Suppressor macrophage (primary cell): ENCODE measurements at places on chromosomes 2 and 18.

DNA sequence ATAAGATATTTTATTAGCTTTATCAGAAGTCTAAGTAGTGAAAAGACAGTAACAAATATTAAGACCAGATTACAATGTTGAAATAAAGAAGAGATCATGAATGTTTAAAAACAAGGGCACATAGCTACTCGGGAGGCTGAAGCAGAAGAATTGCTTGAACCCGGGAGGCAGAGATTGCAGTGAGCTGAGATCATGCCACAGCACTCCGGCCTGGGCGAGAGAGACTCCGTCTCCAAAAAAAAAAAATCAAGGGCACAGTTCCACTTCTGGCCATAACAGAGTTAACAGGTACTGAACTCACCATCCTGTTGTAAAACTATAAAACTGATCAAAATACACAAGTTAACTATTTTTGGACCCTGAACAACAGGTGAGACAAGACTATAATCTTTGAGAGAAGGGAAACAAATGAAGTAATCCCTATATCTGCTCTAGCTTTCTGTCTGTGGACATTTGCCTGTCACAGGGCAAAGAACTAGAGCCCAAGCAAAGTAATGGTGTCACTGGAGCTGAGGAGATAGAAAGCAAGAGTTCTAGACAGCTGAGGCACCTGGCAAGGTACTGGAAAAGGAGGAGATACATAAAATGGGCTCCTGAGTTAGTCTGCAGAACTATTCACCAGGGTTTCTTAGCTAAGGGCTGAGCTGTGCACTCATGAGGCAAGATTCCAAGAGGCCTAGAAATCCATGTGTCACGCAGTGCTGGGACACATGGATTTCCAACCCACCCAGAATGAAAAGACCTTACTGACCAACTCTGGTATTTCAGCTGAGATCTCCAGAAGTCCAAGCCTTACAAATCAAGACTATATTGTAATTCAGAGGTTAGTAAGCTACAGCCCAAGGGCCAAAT, 15.2 kb downstream of the MMADHC start:
- no peak for DNase-seq

DNA sequence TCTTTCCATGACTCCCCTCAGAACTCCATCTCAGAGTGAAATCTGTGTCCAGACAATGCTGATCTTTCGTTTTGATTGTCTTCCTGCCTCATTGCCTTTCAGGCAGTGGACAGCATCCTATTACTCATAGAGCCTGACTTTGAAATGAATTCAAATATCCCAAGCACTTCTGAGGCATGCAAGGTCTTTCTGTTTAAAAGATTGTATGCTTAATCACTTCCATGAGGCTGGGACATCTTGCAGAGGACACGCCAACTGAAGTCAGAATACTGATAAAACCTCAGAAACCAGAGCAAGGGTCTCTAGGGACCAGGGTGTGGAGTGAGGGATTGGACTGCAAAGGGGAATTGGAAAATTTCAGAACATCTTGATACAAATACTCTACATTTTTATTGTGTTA, 836.5 kb upstream of the ID2 start:
- no peak for DNase-seq

DNA sequence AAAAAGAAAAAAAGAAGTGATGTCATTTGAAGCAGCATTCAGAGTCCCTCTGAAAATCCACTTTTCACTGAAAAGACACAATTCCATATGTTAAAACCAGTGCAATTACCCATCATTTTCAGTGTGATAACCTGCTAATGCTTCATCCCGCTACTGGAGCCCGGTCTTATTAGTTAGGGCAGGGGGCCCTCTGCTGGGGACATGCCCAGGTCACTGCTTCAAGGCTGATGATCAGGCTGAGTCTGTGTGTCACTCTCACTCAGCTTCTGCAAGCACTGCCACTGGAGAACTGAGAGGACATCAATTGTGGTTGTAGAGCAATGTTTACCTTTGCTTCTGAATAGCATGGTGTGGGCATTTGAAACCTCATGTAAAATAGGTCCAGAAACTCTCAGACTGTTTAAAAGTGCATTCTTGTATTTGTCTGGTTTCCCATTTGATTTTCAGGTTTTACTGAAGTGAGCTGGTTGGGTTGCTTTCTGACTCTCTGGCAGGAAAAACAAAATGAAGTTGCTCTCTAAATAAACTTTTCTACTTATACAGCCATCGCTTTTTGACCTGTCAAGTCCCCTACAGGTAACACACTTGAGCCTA, 49.2 kb upstream of the NXPH2 start:
- DNase-seq: peak; percentile 39

GRCh38 chr2:200791905-200792304, 19.8 kb upstream of the BZW1 start:
- no peak for DNase-seq

GRCh38 chr2:176751314-176752227, 461.0 kb upstream of the HNRNPA3 start:
- DNase-seq: no peak

- DNase-seq: no peak
Measured at GRCh38 chr2:219081701-219082331, 21.1 kb upstream of the IHH start.

- DNase-seq: no peak
Measured at GRCh38 chr2:159163930-159164329, 122.6 kb downstream of the WDSUB1 start.

DNA sequence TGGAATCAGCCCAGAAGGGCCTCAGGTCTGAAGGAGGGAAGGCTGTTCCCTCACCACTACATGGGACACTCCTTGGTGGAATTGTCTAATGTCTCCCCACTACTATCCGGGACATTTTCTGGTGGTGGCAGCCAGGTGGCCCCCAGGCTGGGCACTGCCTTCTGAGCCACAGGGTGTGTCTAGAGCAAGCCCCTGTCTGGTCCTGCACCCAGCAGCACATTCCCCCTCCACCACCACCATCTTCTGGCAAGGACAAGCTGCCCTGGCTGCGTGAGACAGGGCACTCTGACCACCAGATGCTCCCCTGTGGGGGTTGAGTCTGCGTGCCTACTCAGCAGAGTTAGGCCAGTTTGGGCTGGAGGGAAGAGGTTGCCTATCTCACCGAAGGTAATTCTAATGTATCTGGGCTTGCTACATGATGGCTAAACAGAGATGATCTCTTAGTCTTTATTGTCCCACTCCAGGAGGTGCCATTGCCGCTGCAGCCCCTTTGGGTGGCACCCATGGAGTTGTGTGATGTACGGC, 106.3 kb downstream of the PLB1 start:
- no peak for DNase-seq

GRCh38 chr2:107986278-107987217, at the start of gene SLC5A7:
Gene SLC5A7, plus strand, starts transcription at chr2:107986524. Its CDS starts 1,632 bp downstream, at chr2:107988156.
- no peak for DNase-seq

GRCh38 chr2:58215429-58215828, 25.7 kb downstream of the FANCL start:
- no peak for DNase-seq

- peak; percentile 83 for DNase-seq
Measured at GRCh38 chr2:224951723-224952481, 90.4 kb downstream of the DOCK10 start.

DNA sequence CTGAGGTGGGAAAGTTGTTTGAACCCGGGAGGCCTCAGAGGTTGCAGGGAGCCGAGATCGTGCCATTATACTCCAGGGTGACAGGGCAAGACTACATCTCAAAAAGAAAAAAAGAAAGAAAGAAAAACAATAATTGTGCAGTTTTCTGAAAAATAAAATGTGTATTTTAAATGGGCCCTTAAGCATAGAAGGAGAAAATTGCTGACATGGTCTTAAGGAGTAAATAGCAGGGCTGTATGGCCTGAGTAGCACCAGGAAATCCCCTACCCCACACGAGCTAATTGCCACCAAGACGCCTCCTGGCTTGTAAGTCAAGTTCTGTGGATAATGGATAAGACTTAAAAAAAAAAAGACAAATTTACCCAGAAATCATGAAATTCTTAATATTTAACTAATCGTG, 271.4 kb upstream of the NCKAP5 start:
- no peak for DNase-seq

- no peak for DNase-seq
Measured at GRCh38 chr2:149653831-149654445, 66.4 kb upstream of the MMADHC start.

DNA sequence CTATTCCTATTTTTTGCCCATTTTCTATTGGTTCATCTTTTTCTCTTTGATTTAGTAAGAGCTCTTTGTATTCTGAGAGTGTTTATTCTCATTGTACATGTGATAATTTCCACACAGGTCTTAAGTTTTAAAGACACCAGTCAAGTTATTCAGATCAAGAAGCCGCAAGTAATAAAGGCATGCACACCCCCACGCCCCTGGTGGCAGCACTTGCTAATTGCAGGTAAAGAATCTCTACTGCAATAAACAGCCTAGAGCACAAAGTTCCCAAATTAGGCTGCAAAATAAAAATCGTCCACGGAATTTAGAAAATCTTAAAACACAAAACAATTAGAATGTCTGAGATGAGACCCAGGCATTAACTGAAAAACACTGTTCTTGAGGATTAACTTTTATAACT, 45.2 kb downstream of the ST3GAL5 start:
- peak; percentile 59 for DNase-seq

GRCh38 chr2:85797921-85798320, 44.1 kb downstream of the ATOH8 start:
- peak; percentile 68 for DNase-seq

DNA sequence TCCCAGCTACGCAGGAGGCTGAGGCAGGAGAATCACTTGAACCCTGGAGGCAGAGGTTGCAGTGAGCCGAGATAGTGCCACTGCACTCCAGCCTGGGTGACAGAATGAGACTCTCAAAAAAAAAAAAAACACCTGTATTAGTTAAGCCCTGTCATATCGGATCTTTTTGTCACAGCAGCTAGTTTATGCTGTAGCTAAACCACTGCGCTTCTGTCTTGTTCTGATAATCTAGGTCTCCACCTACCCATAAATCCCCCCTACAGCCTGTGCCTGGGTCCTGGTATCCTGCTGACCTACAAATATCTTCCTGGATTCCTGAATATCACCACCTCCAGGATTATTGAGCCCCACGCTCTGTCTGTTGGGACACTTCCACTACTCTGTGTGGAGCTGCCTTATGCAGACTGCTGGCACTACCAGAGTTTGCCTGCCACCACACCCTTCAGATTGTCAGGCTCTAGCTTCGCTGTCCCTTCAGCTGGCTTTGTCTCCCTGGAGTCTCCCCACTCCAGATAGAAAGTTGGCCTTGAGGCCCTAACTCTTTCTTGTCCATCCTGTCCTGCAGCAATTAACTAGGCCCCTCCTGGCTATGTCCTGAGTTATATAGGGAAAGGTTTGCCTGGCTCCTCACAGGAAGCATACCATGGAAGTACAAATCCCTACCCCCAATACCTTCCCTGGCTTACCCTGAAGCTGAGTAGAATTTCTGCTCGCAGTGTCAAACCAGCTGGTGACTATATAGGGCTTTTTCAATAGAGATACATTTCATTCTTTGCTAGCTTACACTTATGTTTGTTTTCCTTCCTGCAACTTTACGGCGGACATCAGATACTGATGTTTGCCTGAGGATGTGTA, 136.0 kb upstream of the SERTAD2 start:
- no peak for DNase-seq

DNA sequence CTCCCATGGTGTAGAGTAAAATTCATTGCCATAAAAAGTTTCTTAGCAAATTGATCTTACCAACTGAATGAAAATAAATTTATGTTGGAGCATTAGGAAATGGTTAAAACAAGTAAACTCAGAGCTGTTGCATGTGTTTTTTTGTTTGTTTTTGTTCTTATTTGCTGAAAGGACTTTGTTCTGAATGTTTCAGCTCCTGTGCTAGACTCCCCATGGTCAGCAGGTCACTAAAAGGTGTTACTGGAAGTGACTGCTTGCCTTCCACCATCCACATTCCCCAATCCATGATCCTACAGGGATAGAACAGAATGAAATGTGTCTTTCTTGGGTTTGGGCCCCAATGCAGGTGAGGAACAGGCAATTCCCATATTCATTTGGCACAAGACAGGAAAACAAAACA, 101.8 kb downstream of the ALK start:
- DNase-seq: no peak

DNA sequence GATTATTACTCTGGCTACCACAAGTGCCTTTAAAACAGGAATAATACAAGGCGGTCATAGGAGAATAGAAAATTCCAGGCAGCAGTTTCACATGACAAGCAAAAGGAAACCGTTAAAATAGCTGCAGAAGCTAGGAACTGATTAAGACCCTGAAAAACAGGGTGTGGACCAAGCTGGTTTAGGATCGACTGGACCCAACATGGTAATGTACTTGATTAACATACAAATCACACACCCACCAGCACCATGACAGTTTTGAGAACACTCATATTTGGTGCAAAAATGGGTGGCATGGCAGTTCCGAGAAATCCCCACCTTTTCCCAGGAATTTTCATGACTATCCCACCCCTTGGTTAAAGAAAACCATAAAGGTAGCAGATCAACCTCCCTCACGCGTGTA, 51.9 kb upstream of the TMEM163 start:
- no peak for DNase-seq

DNA sequence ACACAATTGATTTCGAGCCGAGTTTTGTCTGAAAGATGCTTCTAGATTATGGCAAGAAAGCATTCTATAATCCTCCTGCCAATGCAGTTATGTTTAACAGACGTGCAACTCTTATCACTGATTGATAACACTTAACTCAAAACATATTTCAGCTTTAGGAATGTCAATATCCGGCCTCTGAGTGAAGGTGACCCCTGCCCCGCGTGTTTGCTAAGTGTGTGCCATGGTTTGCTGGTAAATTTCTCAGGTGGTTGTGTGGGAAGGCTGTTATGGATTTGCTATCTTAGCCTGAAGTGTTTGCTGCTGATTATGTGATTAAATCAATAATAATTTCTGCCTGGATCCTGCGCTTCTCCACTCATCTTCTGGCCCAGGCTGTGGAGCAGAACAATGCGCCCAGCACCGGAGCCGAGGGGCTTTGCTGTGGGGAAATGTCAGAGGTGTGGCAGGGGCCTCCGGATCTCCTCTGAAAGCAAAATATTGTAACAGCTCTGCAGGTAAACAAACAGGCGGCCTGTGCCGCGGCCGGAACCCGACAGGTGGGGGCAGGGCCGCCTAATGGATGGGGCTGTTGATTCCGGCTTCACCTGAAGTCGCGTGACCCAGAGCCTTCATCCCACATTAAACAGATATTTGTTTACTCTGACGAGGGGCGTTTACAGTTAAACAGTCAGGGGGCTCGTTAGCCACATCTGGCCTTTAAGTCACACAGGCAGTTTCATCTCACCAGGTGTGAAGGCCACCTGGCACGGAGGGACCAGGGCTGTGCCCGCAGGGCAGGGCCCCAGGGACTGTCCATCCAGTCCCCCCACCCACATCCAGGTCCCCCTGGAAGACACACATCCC, 210.7 kb upstream of the SALL3 start:
- DNase-seq: no peak

DNA sequence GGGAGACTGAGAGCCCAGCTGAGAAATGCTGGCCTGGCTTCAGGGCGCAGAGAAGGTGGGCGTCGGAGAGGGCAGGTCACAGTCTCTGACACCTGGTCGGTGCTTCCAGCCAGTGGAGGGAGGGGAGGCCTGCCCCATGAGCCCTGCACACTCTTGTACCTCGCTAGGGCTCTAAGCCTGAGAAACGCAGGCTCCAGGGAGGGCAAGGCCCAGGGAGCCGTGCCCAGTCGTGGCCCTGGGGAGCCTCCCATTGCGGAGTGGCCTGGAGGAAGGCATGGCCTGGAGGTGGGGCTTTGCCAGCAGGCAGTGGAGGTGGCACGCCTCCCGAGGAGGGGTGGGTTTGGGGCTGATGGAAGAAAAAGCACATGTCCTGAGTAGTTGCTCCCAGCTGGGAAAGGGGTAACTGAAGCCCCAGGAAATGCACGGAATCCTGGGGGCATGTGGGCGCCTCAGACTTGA, 39.0 kb downstream of the MTERF4 start:
- no peak for DNase-seq
